Astrocyte (in vitro differentiated cells and primary cell): ENCODE measurements at places on chromosomes 16 and 17.

- DNase-seq: no peak
Measured at GRCh38 chr17:19742495-19742894, 5.6 kb downstream of the ALDH3A1 start.

GRCh38 chr17:73267648-73268537 lies 6.2 kb upstream of the CPSF4L start:
- DNase-seq: no peak

DNA sequence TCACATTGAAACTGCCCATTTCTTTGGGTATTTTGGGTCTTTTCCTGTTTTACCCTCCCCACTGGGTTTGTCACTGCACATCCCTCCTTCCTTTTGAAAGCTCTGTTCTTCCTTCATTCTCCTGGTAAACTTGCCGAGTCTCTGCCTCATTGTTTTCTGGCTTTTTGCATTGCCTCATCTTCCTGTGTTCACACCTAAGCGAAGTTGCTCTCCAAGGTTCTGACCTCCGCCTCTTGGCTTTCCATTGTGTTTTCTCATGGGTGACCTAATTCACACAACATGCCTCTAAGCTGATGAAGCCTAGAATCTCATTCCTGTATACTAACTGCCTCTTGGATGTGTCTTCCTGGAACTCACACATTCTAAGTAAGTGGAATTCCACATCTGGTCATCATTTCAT lies 1096.1 kb upstream of the EEF2KMT start:
- peak; percentile 14 for DNase-seq

GRCh38 chr17:42431758-42432161 lies 8.7 kb upstream of the CAVIN1 start:
- no peak for DNase-seq

DNA sequence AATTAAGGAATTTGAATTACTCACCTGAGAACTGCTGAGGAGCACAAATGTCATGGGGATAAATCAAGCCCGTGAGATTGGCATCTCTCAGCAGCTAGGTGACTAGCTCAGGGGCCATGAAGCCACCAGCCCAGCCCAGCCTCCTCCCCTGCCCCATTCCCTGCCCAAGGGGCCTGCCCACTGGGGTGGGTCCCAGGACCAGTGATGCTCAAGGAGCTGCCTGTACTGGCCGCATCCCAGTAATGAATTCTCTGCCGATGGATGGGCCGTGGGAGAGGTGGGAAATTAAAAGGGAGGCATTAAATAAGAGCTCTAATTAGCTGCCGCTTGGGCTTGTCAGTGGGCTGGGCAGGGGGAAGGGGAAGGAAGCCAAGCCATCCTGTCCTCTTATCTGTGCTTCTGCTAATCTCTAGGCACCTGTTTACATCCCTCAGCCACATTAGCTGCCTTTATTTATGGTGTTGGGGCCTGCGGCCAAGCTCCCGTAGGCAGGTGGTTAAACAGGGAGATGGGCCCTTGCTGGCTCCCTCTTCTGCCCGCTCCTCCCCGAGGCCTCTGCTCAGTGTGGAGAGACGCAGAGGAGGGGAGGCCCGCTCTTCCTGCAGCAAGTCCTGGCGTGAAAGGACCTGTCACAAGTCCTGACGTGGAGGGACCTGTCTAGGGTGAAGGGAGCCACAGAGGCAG lies 48.8 kb downstream of the PIPOX start:
- no peak for DNase-seq

DNA sequence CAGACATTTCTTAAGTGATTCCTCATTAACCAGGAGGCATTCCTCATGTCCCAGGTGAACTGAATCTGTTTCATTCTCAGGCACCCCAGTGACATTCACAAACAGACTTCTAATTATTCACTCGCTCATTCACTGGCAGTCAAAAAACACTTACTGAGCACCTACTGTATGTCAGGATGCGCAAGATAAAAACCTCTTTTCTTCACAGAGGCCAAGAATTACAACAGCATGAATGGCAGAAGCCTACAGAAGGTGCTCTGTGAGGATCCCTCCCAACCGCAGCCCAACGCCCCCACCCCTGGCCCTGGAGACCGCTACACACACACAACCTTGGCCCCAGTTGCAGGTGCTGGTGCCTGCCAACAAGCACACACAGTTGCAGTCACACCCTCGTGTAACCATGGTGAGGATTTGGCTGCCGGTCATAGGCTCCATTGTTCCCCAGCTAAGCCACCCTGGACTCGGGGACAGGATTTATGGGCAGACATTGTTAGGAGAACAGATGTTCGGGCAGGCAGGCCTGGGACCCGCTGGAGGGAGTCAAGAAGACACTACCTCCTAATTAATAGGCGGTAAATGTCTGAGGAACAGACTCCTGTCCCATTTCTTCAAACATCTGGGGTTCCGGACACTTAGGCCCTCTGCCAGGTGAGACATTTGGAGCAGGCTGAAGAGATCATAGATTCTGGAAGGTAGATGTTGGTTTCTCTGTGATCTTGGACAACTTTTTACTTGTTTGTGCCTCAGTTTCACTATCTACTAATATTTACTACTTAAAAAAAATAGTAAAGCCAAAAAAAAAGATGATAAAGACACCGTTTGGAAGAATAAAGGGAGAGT lies 43.2 kb downstream of the CUEDC1 start:
- DNase-seq: peak; percentile 68

DNA sequence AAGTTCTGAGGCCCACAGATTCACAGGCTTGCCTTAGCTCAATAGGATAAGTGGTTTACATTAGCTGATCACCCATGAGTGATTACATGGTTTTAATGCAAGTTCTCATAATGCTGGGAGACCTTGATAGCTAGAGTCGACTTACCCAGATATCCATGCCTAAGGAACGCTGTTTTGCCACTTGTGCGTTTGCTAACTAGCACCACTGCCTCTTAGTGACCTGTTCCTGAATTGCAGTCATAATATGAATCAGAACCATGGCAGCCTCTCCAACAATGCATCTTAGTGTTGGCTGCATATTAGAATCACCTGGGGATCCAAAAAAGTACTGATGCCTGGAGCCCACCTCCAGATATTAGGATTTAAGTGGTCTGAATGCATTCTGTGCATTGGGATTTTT lies 251.1 kb upstream of the CDH5 start:
- DNase-seq: no peak

DNA sequence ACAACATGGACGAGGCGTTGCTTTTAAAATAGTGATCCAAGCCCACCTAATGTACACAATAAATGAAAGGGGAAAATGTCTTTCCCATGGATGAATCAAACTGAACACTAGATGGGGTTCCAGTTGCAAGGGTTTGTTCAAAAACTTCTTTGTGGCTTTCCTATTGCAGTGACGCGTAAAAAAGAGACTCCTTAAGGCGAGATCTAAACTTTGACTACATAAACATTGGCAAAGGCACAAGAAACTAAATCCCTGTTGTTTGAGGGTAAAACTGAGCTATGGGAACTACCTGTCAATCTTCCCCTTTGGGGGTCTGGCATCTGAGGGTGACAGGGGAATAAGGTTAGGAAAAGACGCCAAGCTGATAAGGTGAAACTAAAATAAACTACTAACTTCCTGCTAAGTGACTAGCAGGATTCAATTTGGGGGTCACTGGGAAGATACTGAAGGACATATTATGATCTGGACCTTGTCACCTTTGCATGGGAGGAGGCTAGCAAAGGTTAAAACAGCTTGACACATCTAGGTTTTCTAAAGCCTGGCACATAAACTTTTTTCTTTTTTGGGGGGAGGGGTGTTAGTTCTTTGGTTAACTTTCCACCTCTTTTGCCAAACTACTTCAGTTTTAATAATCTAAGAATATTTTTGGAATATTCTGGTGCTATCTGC lies 4.7 kb downstream of the SALL1 start:
- peak; percentile 64 for DNase-seq
